Stomach (tissue), 19 donors: ENCODE measurements at places on chromosomes 7 and 10.

- DNase-seq: no peak
These were observed 23.7 kb downstream of the GSDME start for GRCh38 chr7:24733414-24734060.

- DNase-seq: no peak
These were observed 315.1 kb downstream of the BBS9 start for GRCh38 chr7:33444511-33444910.

- DNase-seq: no peak
These were observed 91.1 kb downstream of the CALN1 start for GRCh38 chr7:72321081-72321480.

DNA sequence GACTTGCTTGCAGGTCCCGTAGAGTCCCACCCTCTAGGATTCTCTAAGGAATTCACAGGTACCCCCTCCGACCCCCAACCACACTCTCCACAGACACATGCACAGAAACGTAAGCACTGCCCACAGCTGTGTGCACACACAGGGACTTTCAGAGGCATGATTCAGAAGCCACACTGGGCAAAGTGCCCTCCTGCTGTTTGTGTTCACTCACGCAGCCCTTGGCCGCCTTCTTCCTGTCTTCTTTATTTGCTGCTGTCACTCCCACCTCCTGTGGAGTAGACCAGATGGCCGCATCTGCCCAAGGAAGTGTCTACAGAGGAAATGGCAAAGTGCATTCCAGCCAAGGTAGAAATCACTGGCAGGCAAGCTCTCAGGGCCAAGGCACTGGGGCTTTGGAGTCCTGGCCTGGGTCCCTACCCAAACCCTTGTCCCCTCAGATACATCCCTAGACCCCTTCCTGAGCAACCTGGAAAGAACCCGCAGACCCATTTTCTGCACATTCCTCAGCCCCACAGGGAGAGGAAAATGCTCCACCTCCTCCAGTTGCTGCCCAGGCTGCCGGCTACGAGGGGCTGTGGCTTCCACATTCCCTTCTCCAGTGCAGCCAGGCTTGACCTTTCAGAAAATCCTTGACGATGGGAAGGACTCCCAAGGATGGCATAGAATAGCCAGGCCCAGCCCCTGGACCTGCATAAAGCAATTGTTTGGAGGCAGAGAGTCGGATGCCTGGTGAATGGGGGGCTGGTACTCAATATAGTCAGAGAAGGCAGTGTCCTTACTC lies 21.6 kb upstream of the GIMAP8 start:
- DNase-seq: peak; percentile 57

DNA sequence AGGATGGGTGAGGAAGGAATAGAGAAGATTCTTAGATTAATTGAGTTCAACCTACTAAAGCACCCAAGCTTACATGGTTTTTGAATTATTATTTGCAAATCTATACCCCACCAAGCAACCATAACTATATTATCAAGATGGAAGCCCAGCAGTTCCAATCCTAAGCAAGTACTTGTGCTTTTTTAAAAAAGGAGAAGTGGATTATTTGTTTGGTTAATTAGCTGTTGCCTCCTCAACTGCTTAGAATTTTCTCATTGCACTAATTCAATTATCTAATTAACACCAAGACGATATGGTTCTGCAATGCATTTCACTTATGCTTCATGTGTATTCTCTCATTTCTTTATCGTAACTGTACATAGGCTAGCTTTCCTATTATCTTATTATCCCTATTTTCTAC lies 27.3 kb upstream of the WIPF3 start:
- DNase-seq: no peak

GRCh38 chr10:29670761-29671160 lies 36.0 kb upstream of the SVIL start:
- DNase-seq: no peak

- no peak for DNase-seq
These were observed 3.9 kb downstream of the UFSP1 start for GRCh38 chr7:100885440-100886141.

GRCh38 chr7:36512616-36513015 lies 123.0 kb downstream of the ANLN start:
- DNase-seq: peak; percentile 52

GRCh38 chr7:18126281-18126680 lies 98.6 kb upstream of the PRPS1L1 start:
- DNase-seq: no peak

DNA sequence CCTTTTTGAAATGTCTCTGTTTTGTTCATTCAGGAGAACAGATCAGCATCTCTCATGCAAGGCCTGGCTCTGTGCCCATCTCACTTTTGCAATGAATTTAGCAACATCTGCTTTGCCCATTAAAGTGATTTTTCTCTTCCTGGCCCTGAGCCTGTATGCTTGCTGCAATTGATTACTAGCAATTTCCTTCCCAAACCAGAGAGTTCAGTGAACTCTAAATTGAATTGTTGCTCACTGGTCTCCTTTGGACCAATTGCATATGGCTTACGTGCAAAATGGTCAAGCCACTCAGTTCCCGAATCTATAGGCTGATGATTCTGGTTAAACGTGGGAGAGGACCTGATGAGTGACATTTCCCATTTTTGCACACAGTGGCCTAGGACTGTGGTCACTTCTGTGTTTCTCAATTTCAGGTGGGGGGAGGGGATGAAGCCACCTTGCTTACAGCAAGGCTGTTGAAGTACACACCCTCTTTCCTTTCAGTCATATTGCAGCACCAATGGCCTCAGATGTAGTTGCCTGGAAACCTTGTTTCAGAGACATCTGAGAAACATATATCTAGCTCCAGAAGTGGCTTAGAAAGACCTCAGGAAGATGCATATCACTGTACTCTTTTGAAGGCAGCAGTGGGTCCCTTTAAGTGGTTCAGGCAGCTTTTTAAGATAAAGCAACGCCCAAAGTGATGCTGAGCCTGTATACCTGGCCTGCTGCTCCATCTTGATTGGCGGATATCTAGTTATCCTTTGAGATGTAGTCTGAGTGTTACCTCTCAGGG lies 201.4 kb downstream of the PTEN start:
- peak; percentile 74 for DNase-seq

DNA sequence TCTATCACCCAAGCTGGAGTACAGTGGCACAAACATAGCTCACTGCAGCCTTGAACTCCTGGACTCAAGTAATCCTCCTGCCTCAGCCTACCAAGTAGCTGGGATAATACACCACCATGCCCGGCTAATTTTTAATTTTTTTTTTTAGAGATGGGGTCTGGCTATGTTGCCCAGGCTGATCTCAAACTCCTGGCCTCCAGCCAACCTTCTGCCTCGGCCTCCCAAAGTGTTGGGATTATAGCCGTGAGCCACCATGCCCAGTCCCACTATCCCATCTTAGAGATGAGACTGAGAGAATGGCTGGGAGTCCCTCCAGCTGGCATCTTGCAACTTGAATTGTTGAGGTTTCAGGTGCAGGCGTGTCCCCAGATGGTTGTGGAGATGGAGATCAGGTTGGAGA lies 40.7 kb upstream of the ELN start:
- DNase-seq: no peak

DNA sequence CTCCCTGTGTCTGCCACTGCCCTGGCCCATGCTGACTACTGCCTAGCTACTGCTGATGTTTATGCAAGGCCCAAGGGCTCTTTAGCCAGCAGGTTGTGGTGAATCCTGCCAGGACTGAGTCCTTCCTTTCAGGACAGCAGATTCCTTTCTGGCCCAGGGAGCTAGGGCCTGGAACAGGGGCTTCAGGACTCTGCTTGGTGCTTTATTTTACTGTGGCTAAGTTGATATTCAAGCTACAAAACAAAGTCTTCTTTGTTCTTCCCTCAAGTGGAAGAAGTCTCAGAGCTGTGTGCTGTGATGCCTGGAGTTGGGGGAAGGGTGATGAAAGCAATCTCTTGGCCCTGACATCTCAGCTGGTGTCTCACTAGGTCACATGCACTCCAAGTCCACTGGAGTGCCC lies 66.2 kb upstream of the NME8 start:
- no peak for DNase-seq

DNA sequence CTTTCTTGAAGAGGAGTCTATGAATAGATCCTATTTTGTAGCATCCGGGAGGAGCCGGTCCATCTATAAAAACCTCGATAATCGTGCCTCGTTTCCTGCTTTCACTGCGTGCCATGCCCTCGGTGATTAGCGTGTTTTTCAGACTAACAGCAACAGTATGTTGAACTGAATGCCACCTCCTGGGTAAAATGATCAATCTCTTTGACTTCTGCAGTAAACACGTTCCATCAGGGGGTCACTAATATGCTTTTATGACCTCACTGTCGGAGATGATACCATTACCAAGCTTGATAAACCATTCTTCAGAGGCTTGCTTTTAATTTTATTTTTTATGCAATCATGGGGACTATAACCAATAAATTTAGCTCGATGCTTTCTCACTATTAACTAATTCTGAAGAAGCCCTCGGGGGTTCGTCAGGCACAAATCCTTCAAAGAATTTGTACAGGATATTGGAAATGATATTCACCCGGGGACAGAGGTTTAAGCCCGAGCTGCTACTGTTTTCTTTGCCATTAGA lies 228.3 kb downstream of the ADARB2 start:
- no peak for DNase-seq

DNA sequence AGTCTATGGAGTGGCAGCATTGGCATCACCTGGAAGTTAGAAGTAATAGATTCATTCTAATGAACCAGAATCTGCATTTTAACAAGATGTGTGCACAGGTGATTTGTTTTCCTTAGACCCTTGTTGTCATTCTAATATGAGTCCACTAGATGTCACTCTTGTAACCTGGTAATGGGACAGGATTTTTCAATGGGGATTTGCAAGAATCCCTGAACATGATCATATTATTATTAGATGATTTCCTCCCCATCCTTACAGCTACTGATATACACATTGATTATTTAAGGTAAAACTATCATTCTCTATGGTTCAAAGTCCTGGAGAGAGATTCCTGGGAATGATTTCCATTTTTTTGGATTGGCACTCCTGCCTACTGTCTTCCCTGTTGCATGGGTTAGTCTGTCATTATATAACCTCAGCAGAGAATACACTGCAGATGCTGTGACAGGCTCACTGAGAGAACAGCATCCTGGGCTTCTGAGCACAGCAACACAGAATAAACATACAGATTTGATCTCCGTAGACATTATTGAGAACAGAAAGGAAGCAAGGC lies 194.9 kb downstream of the SUGCT start:
- DNase-seq: no peak

DNA sequence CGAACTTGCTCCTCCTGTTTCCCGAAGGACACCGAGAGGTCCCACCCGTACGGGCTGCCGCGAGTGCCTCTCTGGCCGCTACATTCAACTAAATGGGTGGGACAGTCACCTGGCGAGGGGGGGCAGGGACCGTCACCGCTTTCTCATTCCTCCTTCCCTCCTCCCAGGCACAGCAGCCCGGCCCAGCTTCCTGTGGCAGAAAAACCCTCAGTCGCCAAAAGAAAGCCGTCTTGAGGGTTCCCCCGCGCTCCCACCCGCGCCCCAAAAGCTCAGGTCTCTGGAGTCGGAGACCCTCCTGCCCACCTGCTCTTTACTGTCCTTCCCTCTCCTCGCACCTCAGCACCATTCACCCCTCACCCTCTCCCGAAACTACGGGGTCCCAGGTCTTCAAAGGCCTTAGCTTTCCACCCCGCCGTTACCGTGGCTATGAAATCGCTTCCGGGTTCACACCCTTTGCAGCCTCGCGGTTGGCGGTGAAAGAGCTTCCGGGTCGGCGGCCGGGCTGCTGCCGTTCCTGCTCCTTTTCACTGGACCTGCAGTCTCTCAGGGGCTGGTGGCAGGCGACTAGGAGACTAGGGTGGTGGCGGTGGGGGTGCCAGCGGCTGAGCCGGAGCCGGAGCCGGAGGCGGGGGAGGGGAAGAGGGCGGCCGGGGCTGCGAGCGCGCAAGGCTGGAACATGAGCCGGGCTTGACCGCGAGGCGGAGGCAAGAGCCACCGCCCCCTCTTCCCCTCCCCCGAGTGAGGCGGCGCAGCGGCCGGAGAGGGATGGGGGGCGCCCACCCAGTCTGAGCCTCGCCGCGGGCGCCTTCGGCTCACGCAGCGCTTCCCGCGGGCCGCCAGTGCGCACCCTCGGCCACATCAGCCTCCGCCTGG lies at the start of the genes ANKIB1 and KRIT1:
Gene ANKIB1 (plus strand): TSS at position 488 of the 873 bp plus-strand sequence. CDS start 49,005 bp downstream, outside the sequence.
Gene KRIT1 (minus strand): TSS at position 428 of the 873 bp plus-strand sequence. CDS start 3,779 bp downstream, outside the sequence.
- DNase-seq: peak; percentile 97

DNA sequence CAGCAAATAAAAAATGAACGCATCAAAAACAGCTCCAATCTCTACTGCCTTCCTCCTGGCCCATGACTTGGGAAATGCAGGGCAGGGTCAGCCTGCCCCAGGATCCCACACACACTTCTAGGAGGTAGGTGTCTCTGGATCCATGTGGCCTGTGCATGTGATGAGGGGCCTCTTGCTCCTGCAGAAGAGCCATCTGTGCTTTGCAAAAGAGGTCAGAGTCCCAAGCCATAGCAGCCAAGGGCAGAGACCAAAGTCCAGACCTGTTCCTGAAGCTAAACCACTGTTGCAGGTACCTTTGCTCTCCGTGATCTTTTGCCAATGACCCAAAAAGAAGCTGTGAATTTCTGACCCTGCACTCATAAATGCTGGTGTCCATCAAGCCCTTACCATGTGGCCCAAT lies 57.1 kb downstream of the KCNMA1 start:
- DNase-seq: no peak

DNA sequence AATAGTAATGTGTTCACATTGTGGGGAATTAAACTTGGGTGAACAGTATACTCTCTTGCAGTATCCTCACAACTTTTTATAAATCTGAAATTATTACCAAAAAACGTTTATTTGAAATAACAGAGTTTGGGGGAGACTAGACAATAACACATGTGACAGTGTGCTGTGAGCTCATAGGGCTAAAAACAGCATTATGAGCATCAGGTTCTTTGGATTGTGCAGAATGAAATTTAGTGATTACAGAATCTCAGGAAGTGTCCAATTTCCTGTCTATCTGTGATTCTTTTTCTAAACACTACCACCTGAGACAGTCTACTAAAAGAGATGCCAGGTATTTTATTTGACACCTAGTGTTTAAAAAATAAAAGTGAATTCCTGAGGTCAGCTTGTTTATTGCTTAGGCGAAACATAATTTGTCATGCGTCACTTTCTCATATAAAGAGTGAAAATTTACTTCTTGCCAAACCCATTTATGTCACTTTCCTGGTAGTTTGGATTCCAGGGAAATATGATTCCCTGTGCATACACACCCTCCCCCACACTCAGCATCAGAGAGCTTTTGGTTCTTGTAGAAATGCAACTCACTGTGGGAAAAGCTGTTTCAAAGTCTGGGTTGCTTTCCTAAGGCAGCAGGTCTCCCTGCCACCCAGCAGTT lies 71.2 kb downstream of the AOAH start:
- DNase-seq: peak; percentile 34

- DNase-seq: no peak
These were observed 116.4 kb downstream of the SORBS1 start for GRCh38 chr10:95444792-95445191.

- DNase-seq: no peak
These were observed 171.8 kb upstream of the AHR start for GRCh38 chr7:17126413-17127268.

DNA sequence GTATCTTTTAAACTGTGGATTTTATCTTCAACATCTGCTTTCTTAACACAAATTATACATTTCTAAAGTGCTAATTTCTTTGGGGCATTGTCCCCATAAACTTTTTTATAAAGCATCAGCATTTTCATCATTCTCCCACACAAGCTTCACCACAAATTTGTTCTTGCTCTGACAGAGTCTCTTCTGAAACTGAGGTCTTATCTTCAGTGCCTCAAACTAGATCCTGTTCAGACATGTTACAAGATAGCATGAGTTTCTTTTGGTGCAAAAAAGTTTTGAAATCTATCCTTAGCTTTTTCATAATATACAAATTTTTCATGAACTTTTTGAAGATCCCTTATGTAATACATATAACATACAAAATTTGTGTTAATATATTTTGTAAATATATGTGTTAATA lies 346.6 kb downstream of the IPMK start:
- DNase-seq: no peak
